ENCODE measurements at places on chromosomes 6 and 20.
A peak's percentile ranks its signal among the peaks of the same experiment; 100 is the strongest.

- DNase-seq, result no peak
Observed at GRCh38 chr6:20686142-20686541, 151.9 kb downstream of the CDKAL1 start.

DNA sequence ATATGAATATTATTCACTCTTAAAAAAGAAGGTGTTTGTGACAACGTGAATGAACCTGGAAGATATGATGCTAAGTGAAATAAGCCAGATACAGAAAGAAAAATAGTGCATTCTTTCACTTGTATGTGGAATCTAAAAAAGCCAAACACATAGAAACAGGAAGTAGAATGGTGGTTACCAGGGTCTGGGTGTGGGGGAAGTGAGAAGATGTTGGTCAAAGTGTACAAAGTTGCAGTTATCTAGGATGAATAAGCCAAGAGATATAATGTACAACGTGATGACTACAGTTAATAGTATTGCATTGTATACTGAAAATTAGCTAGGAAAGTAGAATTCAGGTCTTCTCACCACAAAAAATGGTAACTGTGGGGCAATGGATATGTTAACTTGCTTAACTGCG is 151.1 kb upstream of the HCRTR2 start:
- DNase-seq, result no peak

DNA sequence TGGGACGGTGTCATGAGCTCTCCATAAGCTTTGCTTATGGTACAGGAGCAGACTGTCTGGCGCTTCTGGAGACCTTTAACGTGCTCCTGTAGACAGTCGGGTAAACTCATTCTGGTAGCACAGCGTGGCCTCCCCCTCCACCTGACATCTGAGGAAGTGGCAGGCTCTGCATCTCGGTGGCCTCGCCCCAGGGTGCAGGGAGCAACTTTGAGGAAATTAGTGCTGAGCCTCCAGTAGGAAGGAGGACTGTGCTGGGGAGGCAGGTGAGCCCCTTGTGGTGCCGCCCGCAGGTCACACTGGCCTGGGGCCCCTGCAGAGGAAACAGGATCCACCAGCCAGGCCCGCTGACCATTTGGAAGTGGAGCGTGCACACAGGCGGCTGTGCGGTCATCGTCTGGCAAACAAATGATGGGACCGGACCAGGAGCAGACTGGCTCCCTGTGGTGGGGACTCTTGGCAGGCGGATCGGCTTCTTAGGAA is 57.9 kb downstream of the SYNJ2 start:
- peak; percentile 70 for DNase-seq

GRCh38 chr6:168045141-168045691 is 33.8 kb downstream of the FRMD1 start:
- no peak for DNase-seq

DNA sequence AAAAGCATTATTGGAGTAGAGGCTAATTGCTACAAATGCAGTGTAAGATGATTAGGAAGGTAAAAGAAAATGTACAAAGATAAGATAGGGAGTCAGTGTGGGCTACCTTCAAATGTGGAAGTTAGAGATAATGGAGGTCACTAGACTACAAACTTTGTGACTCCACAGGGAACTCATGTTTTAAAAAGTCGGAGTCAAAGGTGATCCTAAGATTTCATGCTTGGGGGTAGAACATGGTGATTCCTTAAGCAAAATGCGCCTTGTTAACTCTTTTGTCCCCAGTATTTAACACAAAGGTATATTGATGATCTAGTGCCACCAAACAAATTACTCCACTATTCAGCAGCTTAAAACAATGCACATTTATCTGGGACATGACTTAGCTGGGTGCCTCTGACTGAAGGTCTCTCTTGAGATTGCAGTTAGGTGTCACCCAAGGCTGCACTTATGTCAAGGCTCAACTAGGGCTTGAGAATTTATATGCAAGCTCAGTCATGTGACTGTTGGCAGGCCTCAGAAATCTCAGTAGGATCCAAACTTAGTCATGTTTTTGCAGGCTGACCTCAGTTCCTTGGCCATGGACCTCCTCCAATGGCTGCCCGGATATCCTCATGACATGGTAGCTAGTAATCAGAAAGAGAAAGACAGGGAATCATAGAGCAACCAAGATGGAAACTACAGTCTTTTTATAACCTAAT is 11.4 kb upstream of the SNX9 start:
- DNase-seq, result no peak

DNA sequence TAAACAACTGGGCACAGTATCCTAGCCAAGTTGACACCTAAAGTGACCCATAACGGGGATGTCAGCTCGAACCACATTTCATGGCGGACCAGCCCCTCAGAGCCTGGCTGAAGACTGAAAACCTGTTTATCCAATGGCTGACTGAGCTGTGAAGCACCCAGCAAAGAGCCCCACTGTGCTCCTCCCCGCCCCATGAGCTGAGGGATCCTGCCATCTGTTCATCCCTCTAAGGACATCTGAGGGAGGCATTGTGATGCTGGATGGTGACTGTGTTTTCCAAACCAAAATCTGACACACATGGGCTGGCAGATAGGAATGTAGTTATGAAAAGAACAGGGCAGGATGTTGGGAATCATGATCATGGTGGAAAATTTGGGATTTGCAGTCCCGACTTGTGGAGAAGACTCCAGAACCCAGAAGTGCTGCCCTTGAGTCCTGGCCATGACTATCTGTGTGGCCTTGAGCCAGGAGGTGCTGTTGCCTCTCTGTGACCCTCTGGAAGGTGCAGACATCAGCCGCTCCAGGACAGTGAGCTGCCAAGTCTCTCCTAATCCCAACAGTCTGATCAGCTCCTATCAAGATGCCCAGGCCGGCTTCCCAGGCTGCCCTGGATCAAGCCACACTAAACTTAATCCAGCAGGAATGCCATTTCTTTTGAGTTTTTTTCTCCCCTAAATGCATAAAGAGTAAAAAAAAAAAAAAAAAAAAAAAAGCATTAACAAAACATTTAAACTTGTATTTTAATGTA is 5.7 kb downstream of the EDN3 start:
- no peak for DNase-seq

DNA sequence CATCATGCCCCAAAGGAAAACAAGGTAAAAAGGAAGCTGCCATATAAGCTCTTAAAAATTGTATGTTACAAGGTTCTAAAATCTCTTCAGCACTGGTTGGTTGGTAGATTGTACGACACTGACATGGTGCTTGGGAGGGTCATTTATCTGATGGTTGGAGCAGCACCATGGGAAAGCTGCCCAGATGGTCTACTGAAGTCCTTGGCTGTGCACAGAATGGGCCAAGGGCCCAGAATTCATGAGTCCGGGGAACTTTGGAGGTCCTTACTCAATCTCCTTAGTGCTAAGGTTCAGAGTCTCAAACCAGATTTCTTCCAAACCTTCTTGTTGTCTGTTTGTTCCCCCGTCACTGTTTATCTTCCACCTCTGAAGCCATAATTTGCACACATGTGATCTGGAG is 314.4 kb downstream of the ESR1 start:
- no peak for DNase-seq

- no peak for DNase-seq
Observed at GRCh38 chr6:73710470-73710869, 14.5 kb downstream of the CD109 start.

GRCh38 chr6:109442393-109442924 is 1.9 kb downstream of the SMPD2 start:
- DNase-seq, result no peak

GRCh38 chr6:134821397-134821796 is 128.5 kb downstream of the ALDH8A1 start:
- no peak for DNase-seq

DNA sequence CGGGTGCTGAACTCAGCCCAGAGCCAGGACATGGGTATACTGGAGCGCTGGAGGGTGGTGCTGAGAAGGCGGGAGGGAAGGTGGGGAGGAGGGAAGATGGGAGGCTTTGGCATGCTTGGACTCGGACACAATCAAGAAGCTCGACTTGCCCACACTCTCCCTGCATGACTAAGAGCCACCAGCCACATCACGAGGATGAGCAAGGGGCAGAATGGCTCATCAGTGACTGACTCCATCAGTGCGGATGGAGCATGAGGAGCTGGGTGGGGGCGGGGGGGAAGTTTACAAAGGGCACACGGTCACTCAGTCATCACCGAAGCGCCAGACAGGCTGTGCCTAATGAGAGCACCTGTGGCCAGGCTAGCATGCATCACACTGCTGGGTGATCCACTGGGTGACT is 222.8 kb downstream of the KIF16B start:
- DNase-seq, result no peak

DNA sequence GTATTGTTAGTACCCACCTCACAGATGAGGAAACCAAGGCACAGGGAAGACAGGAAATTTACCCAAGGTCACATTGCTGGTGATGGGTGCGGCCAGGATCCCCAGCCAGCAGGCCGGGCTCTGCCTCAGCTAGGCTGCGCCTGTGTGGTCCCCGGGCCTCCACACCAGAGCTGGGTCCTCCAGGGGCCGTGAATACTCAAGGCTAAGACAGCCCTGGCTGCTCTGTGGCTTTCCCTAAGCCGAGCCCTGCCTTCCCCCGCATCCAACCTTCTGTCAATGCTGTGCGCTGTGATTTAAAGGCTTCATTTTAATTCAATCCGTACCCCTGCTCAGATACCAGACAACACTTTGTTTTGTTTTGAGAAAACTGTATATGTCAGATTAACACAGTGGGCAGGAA is 246.7 kb downstream of the TTLL2 start:
- DNase-seq, result no peak

GRCh38 chr20:38810926-38811630 is 5.6 kb downstream of the PPP1R16B start:
- no peak for DNase-seq

DNA sequence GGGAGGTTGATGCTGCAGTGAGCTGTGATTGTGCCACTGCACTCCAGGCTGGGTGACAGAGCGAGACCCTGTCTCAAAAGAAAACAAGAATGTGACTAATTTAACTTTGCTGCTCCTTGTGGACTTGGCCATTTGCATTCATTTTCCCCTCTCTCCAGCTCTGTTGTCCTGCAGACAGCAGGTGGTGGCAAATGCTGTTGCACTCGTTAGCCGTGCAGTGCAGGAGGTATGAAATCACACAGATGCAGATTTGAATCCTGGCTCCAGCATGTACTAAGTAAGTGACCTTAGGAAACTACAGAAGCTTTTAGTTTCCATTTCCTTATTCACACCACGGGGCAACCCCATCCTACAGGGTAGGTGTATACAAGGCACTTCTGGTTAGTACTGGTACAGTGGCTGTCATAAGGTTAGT is 9.6 kb upstream of the BEND3 start:
- no peak for DNase-seq

GRCh38 chr20:46715292-46715756 is 5.9 kb downstream of the SLC2A10 start:
- DNase-seq, result no peak

DNA sequence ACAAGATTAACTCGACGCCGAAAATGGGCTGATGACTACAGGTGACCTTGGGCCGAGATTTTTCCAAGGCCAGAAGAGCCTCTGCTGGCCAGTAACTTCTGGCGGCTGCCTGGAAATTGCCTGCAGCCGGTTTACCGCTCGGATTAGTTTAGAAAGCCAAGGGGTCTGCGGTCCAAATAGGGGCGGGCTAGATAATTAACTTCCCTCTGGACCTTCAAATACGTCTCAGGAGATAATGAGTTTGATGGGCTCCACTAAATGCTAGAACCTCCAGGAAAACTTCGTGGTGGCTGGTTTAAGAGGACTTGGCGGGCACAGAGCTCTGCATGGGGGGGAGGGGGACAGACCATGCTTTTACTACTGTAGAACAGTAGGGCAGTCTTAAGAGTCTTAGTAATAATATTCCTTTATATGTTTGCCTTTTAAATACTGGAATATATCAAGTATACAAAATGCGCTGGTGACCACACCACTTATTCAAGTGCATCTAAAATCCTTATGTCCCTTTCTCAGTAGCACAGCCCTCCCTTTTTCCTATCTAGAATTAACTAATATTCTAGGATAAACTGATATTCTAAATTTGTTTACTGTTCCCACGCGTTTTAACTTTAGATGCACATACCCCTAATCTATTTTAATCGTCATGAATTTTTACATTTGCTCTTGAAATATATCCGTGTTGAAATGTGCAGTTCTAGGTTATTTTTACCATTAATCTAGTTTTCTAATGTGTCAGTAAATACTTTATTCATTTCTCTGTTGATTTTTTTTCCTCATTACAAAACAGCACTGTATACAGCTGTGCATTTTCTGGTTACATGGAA is 107.5 kb upstream of the PRSS16 start:
- no peak for DNase-seq

DNA sequence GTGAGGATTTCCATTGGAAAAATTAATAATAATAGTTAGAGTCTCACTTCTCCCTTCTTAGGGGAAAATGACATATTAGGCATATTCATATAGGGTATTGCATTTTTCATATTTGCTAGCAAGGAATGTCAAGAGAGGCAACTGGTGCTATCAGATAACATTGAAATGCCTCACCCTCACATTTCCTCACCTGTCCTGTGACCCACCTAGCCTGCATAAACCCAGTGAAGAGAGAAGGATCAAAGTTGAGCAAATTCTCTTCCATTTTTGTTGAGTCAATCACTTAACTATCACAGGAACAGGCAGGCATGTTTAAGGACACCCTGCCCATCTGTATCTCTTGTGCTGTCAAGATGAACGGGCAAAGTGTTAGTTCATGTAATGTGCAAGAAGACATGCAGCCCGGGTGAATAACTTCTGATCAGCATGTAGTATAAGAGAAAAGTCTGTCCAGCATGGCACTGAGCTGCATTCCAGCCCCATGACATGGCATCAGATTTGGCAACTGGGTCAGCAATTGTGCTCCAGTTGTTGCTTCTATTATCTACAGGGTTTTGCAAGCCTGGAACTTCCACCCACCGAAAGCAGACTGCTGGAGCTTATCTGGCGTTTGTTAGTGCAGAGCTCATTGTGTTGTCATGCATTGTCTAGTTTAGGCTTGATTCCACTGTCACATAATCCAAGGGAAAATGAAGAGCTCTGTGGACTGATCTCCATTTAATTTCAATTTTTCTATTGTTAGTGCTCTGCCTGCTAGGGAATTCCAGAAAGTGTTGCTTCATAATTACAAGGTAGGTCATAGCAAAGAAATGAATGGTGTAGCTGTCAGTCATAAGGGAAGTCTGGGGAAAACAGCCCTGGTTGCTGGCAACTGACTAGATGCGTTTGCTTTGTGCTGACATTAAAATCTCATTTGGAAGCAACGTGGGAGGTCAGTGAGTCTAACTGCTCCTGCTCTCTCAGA is 138.4 kb upstream of the TNFAIP3 start:
- DNase-seq, result no peak

GRCh38 chr20:59817846-59818615 is 115.4 kb downstream of the SYCP2 start:
- no peak for DNase-seq

- no peak for DNase-seq
Observed at GRCh38 chr6:44110005-44110676, 17.1 kb downstream of the MRPL14 start.

GRCh38 chr20:21006611-21007010 is 99.5 kb downstream of the LINC00237 start:
- DNase-seq, result no peak

- no peak for DNase-seq
Observed at GRCh38 chr6:132866762-132867449, 52.5 kb downstream of the RPS12 start.

DNA sequence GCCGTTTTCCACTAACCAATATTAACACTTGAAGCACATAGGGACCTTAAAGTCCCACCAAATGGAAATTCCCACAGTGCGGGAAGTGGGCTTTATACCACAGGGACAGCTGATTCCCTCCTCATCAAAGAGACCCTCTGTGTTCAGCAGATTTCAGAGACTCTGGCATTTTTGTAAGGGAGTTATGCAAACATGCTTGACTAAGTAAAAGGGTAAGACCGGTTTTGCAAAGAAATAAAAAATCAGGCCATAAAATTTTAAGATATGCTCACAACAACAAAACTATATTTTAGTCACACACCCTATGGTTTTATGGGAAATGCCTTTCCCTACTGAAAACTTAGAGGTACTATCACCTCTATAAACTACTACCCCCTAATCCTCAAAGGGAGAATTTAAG is 45.4 kb upstream of the SPTLC3 start:
- DNase-seq, result no peak

Data from activated CD4-positive, alpha-beta T cell treated with anti-CD3 and anti-CD28 coated beads, Interleukin-2, Interleukin-6, amounts not matched to agents 100 ng/mL and 50 ng/mL, durations not matched to agents 16 hours and 8 hours (primary cell).